ENCODE measurements at places on chromosomes 2 and 18. TPM values are rescaled to one million over a fixed set of nuclear protein-coding genes. Genes with fewer than 3 reads are reported as not detected.
A peak's percentile ranks its signal among the peaks of the same experiment; 100 is the strongest.

DNA sequence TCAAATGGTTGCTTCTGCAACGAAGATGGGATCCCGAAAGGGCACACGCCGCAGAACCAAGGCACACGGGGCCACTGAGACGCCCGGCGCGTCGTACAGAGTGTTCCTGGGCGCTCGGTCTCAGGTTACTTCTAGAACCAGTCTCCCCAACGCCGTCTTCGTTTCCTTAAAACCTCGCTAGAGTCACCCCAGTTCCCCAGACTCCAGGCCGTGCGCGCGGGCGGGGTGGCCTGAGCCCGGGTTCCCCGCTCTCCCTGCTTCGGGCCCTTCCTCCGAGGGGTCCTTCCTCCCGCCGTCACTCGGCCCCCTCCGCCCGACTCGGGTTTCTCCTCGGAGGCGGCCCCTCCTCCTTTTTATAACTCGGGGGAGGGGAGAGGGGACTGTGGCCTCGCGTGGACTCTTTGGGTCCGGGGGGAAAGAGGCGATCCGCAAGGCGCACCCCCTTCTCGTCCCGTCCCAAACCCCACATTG is 774 bp upstream of the FZD7 start:
- peak; percentile 30 for ATAC-seq

DNA sequence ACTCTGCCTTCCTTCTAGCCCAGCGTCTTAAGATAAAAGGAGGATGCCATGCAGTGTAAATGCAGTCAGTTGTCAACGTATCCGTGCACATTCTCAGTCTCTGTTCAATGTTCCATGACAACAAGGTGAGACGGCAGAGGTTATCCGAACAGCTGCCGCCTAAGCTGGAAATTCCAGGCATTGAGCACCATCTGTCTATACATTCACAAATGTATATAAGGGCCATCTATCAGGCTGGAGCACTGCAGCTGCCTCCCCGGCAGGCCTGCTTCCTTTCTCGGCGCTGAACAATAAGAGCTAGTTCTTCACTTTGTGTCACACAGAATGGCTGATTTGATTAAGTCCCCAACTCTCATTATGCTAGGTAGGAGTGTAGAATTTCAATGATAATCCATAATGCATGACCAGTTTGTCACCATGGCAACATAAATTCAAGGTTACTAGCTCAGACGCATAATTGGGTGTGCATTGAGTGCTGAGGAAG is 282.2 kb upstream of the SOX11 start:
- ATAC-seq = no peak

GRCh38 chr18:63905361-63905760 is 2.4 kb upstream of the SERPINB10 start:
- no peak for ATAC-seq

- peak; percentile 50 for ATAC-seq
Measured at GRCh38 chr18:39946623-39947061, 2008.4 kb upstream of the PIK3C3 start.

- no peak for ATAC-seq
Measured at GRCh38 chr2:24304631-24305030, 55.7 kb downstream of the ITSN2 start.

GRCh38 chr2:231575612-231576256 is 16.9 kb upstream of the TEX44 start:
- ATAC-seq = no peak

DNA sequence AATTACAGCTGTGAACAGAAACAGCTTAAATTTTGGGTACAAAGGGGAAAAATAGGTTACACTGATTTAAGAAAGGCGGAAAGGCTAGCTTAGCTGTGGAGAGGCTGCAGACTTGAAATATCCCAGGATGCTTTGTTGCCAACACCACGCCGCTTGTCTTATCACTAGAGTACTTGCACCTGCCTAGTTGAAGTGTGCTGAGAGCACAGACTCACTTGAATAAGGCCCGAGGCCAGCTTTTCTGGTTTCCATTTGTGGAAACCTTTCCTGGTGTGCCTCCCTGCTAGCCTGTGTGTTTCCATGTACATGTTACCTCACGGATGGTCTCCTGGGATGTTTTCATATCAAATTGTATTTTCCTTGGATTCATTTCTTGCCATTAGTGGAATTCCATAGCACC is 3.2 kb downstream of the CABLES1 start:
- ATAC-seq = no peak

GRCh38 chr18:11512096-11513025 is 97.0 kb upstream of the SLC35G4 start:
- ATAC-seq = no peak

DNA sequence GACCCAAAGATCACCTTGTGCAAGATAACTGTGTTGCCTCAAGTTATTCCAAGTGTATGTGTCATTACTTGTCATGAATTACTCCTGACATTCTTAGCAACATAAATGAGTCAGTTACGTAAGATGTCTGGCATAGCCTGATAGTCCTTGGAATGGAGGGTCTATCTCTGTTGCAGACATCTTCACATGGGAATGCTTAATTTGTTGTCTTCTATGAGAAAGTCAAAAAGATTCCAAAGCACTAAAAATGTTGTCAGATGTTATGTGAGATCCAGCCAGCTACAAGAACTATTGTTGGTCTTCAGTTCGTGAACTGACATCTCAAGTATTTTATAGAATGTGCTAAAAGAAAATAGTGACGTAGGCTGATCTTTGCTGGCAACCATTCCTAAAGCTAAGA is 178.2 kb upstream of the RASGRP3 start:
- peak; percentile 85 for ATAC-seq

DNA sequence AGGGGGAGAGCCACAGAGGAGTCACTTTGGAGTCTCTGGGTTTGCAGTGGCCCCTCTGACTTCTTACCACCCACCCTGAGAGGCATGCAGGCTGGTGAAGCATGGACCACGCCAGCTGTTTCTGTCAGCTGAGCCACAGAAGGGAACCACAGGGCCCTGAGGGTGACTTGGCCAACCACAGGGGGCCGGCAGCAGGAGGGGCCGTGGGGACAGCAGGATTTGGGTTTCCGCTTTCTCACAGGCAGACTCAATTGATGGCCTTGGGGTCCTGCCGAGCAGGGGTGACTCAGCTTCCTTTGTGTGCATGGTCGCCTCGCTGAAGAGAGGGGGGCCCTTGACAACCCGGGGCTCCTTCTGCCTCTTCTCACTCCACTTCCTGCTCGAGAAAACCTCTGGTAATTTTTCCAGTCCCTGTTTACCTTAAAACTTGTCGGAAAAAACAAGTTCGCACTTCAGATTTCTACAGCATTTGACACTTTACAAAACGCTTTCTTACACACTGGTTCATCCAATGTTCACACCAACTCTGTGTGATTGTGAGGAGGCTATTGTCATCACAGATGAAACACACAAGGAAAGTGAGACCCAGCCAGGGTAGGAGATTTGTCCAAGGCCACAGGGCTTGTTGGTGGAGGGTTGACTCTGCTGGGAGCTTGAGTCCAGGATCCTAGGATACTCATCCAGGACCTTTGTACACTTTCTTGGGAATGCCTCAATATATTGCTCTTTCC is 311.2 kb downstream of the LPIN1 start:
- ATAC-seq = no peak

DNA sequence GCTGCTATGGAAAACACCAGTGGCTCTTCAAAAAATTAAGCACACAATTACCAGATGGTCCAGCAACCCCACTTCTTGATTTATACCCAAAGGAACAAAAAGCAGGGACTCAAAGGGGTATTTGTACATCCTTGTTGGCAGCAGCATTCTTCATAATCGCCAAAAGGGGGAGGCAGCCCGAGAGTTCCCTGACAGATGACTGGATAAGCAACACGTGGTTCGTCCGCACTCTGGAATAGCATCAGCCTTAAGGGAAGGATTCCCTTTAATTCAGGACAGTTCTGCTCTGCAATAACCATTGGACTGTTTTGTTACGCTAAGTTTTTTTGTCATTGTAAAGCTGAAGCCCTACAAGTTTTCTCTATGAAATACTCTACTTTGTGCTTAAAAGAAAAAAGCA is 76.7 kb upstream of the TWIST2 start:
- peak; percentile 47 for ATAC-seq

DNA sequence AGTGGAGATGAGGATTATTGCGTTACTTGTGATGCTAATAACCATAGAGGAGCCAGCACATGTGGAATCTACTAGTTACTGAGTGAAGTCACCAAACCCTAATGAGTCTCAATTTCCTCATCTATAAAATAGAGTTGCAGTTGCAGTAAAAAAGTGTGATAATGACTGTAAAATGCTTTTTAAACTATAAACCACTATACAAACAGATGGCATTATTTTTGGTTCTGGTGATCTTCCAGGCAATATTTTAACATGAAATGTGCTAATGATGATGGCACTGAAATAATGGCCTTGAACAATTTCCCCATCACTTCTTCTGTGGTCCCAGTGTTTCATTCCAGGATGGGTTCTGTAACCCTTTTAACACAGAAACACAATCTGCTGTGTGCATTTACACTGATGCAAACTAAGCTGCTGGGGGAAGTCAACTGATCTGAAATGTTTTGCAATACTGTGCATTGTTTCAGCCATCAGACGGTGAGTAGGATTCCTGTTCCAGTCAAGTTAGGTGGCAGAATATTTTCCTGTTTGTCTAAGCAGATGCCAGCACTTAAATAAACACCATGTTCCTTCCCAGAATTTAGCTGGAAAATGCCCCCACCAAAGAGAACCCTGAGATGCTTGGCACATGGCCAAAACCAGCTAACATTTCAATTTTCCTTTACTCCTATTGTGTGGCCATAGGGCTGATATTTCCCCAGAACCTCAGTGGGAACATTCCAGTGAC is 52.6 kb downstream of the TACR1 start:
- peak; percentile 60 for ATAC-seq

- no peak for ATAC-seq
Measured at GRCh38 chr18:79584491-79585394, 94.9 kb upstream of the CTDP1 start.

DNA sequence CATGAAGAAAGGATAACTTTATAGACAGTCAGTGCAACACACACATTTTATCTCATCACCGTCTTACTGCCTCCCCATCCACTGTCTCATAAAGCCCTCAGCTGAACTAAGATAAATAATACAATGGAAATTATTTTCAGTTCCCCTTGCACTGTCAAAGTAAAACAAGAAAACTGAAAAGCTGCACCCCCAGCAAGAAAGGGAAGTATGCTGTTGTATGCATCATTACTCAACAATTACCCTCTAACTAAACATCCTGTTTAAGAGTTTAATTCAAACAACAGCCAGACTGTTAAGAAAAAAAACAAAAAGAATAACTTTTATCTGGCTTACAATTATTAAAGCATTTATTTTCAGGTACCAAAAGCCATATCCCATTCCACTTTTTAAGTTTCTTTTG is 25.0 kb downstream of the MPPE1 start:
- ATAC-seq = no peak

DNA sequence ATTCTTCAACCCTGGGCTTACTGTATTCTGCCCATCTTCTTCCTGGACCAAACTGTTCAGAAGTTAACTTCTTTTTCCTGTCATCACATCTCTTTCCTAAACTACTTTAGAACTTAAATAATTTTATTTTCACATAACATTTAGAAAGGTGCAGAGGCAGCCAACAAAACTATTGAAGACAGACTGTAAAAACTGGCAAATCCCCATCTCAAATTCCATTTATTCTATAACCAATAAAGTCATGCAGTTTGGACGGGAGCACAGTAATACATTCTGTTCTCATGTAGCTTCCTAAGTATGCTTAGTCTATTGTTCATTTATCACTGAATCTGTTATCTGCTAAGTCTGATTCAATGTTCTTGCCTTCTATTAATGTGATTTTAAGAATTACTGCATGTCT is 99.1 kb downstream of the SMAD2 start:
- no peak for ATAC-seq

GRCh38 chr2:144085016-144085415 is 434.9 kb downstream of the ZEB2 start:
- ATAC-seq = no peak

GRCh38 chr2:229330952-229331351 is 59.9 kb upstream of the PID1 start:
- ATAC-seq = peak; percentile 67

- ATAC-seq = no peak
Measured at GRCh38 chr2:127575185-127575765, 39.8 kb downstream of the MYO7B start.

DNA sequence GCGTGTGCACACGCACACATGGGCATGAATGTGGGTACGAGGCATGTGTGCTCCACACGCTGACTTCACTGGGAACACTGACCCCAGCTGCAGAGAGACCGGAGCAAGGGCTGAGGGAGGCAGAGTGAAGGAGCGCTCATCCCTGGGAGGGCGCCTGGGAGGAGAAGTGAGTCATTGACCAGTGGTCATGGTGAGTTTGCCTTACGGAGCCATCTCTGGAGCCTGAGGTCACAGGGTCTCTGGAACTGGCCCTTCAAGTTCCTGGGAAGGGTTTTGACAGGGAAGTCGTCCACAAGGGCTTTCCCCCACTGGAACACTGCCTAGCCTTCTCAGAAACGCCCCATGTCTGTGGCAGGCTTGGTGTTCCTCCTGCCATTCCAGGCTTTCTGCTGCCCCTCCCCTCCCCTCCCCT is 14.3 kb upstream of the TMEM185B start:
- ATAC-seq = no peak

DNA sequence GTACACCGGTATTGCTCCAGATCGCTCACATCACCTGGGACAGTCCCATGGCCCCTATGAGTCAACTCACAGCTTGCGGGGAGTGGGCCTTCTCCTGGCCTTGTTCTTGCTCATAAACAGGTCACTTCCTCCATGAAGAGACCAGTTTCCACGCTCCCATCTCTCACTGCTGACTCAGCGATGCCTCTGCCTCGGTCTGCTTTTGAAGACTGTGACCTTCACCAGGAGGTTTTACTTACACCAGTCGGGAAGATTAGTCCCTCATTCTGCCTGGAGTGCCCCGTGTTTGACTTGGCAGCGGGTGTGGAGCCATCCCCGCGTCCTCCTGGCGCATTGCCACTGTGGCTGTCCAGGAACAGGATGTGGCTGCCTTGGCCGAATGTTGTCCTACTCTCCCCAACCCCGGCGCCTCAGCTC is 159.8 kb downstream of the RHBDD1 start:
- ATAC-seq = no peak

GRCh38 chr2:29010946-29011345 is 29.8 kb downstream of the TOGARAM2 start:
- ATAC-seq = no peak

ABCG8 gene
- total RNA-seq = not detected

PLGLB2 gene
- 0.47 TPM for total RNA-seq

C2orf92 gene
- total RNA-seq = 1.8 TPM

DPP4 gene
- total RNA-seq = 1.6 TPM

IL36B gene
- not detected for total RNA-seq

KLHL29 gene
- 19.6 TPM for total RNA-seq

IDH1 gene
- total RNA-seq = 26.4 TPM

C2orf72 gene
- not detected for total RNA-seq

MEP1B gene
- total RNA-seq = not detected

ZCCHC2 gene
- total RNA-seq = 30.8 TPM

CDK15 gene
- 1.8 TPM for total RNA-seq

FBXO15 gene
- total RNA-seq = not detected
